ENCODE measurements at places on chromosomes 16 and 17.

DNA sequence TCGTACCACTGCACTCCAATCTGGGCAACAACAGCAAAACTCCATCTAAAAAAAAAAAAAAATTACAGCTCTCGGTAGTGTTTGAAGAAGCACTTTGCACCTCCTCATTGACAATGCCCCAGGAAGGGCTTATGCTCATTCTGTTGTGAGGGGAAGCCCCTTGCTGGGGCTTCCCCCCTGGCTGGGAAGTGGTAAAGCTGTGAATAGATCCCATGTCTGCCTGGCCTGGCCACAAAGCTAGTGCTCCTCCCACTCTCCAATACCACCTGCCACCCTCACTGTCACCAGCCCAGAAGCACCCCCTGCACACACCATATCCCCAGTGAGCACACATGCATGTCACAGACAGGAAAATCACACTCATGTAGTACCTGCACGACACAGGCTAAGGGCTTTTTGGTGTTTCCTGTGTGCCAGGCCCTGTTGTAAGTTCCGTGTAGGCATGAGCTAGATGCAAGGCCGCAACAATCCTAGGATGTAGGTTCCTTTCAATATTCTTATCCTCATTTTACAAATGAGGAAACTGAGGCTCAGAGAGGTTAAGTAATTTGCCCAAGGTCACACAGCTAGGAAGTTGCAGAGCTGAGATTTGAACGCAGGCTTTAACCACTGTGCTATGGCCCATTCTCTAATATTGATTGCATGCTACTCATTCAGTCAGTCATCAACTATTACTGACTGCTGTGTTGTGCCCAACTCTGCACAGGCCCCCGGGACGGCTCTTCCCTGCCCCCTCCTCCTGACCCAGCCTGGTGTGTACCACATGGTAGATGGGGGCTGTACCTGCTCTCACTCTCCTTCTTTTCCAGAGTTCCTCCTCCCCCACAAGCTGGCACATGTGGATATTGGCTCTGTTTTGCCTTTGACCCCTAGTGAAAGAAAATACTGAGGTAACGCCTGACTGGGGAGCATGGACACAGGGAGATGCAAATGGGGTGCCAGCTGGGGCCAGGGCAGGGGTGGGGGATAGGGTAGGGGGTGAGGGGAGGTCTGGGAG, 11.9 kb upstream of the COL1A1 start:
- no peak for DNase-seq

- peak; percentile 29 for DNase-seq
These were observed 1.4 kb upstream of the SPHK1 start for GRCh38 chr17:76382803-76383545.

DNA sequence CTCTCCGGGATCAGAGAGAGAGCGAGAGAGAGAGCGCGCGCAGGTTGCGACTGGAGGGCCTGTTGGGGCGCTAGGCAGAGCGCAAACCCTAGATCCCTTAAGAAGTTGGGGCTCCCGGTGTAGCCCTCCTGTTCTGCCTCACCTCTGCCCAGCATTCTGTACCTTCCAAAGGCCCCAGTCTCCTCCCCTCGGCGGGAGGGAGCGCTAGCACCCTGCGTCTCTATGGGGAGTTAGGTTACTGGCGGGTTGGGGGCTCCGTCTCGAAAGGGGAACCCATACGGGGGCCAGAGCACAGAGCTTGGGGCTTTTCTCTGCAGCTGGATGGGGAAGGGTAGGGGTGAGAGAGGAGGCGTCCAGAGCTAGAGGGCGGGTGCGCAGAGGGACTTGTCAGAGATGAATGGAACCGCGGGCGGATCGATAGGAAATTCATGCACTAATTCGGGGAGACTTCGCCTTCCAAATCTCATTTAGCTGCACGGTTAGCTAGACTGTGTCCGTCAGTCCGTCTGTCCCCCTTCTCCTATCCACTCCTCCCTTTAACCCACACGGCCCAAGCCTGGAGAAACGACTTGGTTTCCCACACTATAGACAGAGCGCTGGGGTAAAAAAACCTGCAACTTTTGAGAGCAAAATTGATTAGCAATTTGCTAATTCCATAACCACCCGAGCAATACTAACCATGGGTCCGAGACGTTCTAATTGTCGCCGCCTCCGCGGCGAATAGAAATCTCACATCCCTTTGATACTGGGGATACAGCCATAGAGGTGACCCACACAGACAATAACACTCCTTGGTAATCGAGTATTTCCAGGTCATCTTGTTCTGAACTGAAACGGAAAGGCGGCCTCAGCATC, 693 bp upstream of the HOXB4 start:
- DNase-seq: no peak

DNA sequence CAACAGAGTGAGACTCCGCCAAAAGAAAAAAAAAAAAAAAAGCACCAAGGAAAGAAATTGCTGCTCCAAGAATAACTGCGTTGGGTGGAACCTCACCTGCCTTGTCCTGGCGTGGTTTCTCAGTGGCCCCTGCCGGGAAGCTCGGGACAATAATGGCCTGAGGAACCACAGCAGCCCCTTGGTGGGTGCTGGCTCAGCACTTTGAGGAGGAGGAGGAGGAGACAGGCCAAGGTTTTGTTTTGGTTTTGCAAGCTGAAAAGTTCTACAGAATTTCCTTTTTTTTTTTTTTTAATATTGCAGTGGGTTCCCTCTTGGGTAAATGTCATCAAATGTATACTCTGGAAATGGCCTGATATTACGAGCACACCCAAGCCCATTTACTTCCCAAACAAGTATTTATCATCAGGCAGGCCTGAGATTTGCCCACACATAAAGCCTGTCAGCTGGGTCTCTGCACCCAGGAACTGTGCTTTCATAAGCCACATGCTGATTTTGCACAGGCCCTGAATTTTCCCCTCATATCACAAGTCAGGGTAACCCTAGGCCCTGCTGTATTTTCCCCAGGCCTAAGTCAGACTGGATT, 78.3 kb downstream of the SOCS1 start:
- no peak for DNase-seq

GRCh38 chr16:57485916-57486857, at the start of gene DOK4:
DOK4 (minus strand) TSS chr16:57486493; CDS start chr16:57479507, 6,986 bp downstream.
- DNase-seq: peak; percentile 30

GRCh38 chr17:50618941-50619340, 15.7 kb upstream of the ABCC3 start:
- no peak for DNase-seq

DNA sequence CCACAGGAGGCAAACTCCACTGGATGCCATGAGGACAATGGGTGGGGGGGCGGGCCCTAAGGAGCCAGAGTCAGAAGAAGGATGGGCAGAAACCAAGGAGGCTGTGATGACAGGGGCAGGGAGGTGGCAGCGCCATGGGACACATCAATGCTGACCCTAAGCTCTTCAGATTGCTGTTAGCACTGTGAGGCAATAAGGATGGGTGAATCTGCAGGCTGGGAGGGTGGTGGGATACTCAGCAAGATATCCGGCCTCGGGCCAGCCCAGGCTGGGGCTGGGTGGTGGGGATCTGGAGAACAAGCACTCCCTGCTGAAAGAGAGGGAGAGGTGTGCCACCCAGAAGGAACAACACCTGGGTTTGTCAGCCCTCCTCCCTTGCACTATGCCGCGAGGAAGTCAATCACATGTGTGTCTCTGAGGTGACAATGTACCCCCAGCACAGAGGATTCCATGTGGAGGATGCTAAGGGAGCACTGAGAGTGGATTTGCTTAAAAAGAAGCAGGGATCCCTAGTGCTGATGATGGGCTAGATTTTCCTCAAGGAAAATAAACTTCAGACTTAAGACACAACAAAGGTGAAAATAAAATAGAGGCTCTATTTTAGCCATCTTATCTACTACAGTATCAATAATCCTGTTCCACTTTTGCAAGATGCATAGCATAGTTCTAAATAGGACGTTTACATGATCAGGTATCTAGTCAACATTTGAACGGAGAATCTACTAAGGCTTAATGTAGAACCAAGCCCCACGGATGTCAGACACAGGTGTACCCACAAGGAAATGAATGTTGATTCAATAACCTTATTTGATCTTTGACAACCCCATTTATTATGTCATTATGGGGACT, 22.6 kb downstream of the SMPD3 start:
- no peak for DNase-seq

GRCh38 chr17:27669850-27670249, 38.9 kb downstream of the LGALS9 start:
- no peak for DNase-seq

GRCh38 chr16:75032655-75033054, 33.8 kb downstream of the ZNRF1 start:
- no peak for DNase-seq

- DNase-seq: no peak
These were observed 841 bp upstream of the GPT2 start for GRCh38 chr16:46883353-46883689.

DNA sequence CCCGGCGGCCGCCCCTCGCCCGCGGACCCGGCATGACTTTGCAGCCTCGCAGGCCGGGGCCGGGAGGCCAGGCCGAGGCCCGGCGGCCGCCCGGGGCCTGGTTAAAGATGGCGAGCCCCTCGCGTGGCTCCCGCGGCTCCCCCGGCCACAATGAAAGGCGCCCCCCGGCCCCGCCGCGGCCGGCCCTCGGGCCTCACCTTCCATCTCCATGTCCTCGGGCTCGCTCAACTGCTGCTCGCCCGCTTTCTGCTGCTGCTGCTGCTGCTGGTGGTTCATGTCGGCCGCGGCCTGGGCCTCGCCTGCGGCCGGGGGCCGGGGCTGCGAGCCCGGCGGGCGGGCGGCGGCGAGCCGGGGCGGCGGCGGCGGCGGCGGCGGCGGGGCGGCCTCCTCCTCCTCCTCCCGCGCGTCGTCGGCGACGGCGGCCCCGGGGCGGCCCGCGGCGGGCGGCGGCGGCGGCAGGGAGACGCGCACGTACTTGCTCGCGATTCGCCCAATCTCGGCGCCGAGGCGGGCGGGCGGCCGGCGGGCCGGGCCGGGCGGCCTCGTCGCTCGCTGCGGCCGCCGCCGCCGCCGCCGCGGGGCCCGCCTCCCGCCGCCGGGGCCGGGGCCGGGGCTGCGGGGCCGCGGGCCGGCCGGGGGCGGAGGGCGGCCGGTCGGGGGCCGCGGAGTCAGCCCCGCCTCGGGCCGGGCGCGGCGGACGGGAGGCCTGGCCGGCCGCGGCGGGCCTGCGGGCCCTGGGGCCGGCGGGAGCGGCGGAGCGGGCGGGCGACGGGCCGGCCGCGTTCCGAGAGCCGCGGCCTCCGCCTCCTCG, 491 bp downstream of the USP7 start:
- DNase-seq: no peak

DNA sequence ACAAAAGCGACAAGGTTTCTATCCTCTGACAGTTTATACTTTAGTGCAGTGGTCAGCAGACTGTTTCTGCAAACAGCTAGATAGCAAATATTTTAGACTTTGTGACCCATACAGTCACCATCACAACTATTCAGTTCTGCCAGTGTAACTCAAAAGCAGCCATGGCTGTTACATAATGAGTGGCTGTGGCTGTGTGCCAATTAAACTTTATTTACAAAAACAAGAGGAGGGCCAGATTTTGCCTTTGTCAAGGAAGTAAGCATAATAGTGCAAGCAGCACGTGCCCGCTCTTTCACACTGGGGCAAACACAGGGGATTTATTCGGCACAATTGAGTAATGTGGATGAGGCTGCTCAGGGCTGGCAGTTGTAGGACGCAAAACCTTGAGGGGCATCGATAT, 551.5 kb downstream of the MAF start:
- no peak for DNase-seq

GRCh38 chr17:19940722-19941464, 36.7 kb downstream of the AKAP10 start:
- DNase-seq: no peak

DNA sequence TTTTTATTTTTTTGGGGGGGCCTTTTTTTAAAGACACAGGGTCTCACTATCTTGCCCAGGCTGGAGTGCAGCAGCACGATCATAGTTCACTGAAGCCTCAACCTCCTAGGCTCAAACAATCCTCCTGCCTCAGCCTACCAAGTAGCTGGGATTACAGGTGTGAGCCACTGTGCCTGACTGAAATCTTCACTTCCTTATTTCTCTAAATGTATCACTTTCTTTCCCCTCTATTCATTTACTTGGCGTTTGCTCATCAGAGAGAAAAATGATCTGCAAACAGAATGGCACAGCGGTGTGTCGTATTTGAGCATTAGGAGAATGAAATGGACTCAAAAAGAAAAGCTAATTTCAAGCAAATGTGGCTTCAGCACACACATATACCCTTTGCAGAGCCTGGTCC, 44.3 kb upstream of the CDH5 start:
- DNase-seq: no peak

- DNase-seq: no peak
These were observed 145.3 kb downstream of the IRF8 start for GRCh38 chr16:86044241-86044671.

GRCh38 chr16:1117926-1118325, 21.9 kb upstream of the C1QTNF8 start:
- no peak for DNase-seq

DNA sequence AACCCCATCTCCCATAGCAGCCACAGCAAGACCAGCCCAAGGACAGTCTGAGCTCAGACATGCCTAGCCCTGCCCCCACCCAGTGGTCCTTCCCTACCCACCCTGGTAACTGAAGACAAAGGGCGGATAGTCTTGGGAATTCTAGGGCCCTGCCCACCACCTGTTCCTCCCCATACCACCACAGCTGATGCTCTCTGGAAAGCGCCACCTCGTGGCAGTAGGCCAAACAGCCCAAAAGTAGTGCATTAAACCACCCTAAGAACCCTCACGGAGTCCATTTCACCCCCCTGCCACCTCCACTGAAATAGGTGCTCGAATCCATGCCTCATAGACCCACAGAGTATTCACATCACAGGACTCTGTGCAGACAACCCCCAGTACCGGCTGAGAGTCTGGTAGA, 1021.4 kb downstream of the CDH8 start:
- DNase-seq: no peak

DNA sequence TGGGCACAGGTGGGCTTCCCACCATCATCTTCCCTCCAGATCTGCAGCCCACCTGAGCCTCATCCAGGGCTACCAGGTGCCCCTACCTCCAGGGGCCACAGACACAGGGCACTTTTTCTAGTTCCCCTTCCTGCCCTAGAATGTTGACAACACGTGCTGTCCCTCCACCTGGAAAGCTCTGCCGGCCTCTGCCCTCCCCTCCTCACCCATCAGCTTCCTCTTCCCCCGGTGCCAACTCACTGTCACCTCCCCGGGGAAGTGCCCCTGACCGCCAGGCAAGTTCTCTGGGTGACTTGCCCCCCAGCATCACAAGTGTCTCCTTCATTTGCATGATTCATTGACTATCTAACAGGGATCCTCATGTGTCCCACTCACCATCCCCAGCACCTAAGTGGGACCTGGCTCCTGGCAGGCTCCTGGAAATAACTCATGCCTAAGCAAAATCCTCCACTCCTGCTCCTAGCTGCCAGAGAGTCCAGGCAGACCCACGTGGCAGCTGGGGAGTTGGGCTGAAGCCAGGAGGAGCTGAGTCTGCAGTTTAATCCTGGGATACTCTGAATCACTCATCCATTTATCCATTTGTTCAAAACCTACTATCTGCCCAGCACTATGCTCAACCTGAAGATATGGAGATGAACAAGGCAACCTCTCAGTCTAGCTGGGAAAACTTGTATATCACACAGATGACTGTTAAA, 304.4 kb downstream of the FOXL1 start:
- DNase-seq: no peak

Data from stimulated activated CD8-positive, alpha-beta memory T cell treated with anti-CD3 and anti-CD28 coated beads, Interleukin-4, amount 100 ng/mL, for 1 hour (primary cell).